Effector CD4-positive, alpha-beta T cell (primary cell): ENCODE measurements at places on chromosomes 11 and 22.

DNA sequence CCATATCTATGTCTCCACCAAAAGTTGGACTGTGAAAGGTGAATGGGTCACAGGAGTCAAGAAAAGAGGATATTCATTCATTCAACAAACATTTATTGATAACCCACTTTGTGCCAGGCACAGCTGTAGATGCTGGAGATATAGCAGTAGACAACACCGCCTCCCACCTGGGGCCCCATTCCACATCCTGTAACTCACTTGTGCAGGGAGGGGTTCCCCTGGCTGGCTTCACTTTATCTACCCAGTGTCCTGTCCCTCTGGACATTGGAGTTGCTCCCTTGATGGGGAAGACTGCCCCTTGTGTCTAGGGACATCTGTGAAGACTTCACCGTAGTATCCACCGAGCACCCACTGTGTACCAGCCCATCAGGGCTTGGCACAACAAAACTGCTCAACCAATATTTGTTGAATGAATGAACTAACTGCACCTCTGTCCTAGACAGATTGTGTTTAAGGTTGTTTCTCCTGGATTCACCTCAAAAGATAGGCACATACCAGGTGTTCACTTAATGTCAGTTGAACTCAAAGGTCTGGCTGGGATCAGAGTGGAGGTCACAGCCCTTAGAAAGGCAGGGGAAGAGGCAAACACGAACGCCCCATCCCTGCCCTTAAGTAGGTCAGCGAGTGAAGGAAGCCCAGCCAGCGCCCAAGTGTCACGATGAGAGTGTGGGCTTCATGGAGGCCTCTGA, 1.4 kb upstream of the OVOL1 start:
- no peak for DNase-seq

- no peak for DNase-seq
These were observed 6.3 kb downstream of the GRK2 start for GRCh38 chr11:67272327-67273259.

DNA sequence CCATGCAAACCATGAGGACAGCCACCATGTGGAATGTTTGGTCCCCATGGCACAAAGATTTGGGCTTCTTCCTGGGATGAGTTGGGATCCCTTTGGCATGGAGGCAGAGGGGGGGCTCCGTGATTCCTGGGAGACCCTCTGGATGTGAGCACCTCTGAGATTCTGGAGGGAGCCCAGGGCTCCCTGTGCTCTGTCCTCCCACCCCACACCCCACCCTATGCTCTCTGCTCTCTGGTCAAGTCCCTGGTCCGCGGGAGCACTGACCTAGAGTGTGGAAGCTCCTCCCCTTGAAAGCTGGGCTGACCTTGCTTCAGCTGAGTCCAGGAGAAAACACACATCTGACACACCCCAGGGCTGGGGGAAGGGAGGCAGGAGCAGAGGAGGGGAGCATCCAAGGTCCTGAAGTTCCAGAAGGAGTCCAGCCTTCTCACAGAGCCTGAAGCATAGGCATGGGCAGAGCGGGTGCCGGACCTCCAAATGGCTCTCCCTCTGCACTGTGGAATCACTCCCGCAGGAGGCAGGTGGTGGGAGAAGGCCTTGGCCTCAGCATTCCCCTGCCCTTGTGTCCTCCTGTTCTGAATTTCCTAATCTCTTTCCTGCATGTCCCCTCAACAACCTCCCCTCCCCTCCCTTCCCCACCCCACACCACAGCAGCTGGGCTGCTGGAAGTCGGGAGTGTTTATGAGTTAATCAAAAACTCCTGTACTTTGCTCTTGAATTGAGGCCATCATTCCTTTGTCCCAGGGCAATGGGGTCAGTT, 25.7 kb upstream of the OAF start:
- no peak for DNase-seq

GRCh38 chr22:40422558-40423309, 52.3 kb downstream of the SGSM3 start:
- DNase-seq: no peak

DNA sequence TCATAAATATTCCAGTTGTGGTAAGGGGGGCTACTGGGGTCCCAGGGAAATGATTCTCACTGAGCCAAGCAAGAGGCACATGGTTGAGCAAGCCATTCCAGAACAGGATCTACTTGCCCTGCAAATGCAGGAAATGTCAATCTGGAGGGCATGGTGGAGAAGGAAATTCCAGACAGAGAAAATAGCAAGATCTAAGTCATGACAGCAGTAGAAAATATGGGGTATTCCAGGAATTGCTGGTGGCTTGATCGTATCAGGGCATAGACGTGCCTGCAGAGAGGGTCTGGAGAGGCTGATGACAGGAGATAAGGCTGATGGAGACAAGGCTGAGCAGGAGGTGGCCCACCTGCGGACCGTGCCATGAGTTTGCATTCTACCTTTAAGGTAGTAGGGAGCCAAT, 566.3 kb upstream of the CADM1 start:
- no peak for DNase-seq

- DNase-seq: no peak
These were observed 90.4 kb downstream of the WNT7B start for GRCh38 chr22:45886540-45886939.

DNA sequence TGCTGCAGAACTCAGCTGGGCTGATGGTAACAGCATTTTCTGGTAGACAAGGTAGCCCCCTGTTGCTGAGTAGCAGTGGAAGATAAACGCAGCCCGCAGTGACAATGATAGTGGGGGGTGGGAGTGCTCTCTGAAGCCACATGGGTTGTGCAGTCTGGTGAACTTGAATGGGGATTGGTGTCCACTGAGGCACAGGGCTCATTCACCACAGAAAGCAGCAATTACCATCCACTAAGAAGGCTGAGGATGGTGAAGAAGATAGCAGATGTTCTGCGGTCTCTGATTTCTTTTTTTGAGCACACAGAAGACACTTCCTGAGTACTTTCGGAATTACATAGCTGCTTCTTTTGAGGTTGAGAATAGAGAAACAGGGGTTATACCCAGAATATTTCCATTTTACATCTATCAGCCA, 150.3 kb downstream of the LRRC4C start:
- no peak for DNase-seq

DNA sequence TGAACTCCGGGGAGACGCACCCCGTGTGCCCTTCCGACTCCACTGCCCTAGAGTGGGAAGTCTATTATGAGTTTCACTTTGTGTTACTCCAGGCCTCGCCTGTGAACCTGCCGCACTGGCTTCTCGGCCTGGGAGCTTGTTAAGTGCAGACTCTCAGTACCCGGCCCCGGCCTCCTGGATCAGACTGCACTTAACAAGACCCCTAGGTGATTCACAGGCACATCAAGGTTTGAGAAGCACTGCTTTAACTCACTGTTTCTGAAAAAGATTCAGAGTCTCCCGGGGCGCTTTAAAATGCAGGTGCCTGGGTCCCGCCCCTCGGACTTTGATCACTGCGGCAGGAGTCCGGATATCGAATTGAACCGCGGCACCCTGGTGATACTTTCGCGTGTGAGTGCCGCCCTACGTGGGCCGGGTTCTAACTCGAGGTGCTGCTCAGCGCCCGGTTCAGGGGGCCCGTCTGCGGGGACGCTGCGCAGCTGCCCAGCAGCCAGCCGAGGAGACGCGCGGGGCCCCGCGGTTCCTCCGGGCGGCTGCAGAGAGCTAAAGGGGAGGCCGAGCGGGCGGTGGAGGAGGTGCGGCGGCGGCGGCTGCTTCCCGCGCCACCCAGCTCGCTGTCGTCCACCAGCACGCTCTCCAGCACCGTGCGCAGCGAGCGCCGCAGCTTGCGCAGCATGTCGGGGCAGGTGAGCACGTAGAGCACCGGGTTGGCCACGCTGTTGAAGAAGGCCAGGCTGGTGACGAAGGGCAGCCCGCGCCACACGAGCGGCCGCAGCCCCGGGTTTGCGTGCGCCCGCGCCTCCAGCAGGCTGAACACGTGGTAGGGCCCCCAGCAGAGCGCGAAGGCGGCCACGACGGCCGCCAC, 3.4 kb downstream of the PTGDR2 start:
- DNase-seq: no peak

DNA sequence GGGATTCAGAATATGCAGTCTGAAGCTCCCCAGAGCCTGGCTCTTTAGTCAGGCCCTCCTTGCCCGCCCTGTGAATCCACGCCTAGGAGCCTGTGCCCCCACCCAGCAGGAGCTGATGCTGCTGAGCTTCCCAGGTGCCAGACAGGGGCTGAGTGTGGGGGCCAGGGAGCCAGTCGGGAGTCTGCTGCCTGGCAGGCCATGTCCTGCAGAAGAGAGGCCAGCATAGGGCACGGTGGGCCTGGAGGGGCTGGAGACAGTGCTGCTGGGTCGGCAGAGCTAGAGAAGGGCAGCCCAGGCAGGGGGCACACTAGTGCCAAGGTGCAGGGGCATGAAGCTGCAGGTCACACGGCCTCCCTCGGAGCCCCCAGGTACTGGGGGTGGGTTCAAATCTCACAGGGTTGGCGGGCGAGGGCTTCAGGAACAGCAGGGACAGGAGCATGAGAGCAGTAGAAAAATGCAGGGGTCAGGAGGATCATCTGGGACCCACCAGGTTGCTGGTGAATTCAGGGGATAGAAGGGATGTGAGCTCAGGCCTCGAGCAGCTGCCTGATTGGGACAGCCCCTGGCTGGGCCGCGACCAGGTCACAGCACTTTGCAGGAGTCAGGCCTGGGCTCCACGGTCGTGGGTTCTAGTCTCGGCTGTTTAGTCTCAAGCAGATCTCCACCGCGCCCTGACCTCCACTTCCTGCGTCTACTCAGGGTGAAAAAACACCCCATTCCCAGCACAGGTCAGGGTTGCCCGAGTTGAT, 4.1 kb upstream of the SEPTIN5 start:
- DNase-seq: no peak

DNA sequence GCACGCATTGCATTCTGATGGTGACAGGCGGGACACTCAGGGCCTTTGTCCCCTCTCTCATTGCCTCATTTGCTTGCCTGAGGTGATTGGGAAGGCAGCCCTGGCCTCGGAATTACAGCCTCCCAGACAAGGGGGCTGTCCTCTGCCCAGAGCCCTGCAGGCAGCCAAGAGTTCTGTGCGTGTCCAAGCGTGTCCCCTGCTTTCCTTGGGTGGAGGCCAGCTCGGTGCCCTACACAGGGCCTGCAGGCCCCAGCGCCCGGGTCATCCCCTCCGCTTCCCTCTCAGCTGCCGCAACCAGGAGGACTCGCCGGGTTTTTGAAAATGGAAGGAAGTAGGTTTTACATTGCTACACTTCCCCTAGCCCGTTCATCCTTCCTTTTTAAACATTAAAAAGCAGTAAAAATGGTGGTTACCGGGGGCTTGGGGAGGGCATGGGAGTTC, 1.9 kb downstream of the GRAMD4 start:
- DNase-seq: no peak

- DNase-seq: no peak
These were observed 58.0 kb upstream of the CD82 start for GRCh38 chr11:44507491-44507890.

- no peak for DNase-seq
These were observed 53.9 kb downstream of the MSANTD4 start for GRCh38 chr11:105968021-105968697.

DNA sequence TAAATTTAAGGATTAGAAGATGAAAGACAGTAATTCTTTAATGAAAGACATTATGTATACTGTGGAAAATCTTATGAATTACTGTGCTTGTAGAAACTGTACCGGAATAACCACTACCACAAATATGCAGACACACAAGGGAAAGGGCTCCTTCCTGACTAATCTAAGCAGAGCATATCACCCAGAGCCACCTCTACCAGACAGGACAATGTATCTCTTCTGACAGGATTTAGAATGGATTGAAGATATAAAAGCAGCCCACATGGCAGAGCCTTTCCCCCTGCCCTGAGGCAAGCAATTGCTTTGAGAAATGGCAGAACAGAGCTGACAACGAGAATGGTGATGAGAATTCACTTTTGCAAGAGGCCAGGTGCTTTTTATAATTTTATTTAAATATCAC, 144.1 kb downstream of the NOX4 start:
- no peak for DNase-seq

DNA sequence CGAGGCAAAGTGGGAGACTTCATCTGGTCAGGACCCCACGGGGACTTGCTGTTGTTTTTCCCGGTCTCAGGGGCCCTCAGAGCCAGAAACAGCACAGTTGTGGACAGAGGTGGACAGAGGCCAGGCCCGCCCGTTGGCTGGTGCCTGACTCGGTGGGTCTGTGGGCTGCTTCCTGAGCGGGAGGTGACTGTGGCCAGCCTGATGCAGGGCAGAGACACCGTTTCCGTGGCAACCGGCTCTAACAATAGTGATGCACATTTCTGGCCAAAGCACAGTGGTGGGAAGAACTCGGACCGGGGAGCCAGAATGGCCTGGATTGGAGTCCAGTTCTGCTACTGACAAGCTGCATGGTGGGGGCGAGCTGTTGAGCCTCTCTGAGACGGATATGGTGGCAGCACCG, 58.7 kb upstream of the ATXN10 start:
- DNase-seq: no peak
